CD8-positive, alpha-beta T cell (primary cell): ENCODE measurements at places on chromosomes 6 and 20.

DNA sequence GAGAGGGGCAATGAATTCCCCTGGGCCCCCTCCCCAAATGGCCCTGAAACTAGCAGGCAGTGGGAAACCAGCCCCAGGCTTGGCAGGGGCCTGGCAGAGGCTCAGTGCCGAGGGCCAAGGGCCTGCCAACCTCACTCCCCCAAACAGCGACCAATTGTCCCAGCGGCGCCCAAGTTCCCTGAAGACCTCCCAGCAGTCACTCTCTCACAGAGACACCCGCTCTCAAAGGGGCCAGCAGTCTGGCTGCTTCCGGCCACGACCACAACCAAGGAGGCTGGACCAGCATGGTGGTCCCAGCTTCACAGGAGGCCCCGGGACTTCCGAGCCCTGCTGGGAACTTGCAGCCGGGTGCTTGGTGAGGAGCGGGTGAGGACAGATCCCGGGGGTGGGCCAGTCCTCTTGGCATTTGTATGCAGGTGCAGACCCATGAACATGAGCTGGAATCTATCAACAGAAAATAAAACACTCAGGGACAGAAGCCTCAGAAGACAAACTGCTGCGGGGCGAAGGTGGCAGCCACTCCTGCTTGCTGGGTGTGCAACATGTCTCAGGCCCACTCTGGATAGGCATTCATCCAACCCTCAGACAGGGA is 17.5 kb upstream of the SIRPA start:
- no peak for DNase-seq

- no peak for DNase-seq
Observed at GRCh38 chr6:106162921-106163320, 76.8 kb downstream of the PRDM1 start.

DNA sequence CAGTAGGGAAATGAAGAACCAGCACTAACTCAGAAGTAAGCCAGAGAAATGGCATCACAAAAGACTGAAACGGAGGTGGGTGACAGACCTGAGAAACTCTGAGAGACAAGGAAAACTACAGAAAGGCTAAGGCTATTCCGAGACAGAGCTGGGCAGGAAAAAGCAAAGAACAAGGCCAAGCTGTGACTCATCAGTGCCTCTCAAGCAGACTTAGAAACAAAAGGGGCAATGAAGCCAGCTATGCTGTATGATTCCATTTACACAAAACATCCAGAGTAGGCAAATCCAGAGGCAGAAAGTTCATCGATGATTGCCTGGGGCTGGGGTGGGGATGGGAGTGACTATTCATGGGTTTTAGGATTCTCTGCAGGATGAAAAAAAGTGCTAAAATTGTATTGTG is 50.0 kb downstream of the SLC23A2 start:
- DNase-seq, result no peak

DNA sequence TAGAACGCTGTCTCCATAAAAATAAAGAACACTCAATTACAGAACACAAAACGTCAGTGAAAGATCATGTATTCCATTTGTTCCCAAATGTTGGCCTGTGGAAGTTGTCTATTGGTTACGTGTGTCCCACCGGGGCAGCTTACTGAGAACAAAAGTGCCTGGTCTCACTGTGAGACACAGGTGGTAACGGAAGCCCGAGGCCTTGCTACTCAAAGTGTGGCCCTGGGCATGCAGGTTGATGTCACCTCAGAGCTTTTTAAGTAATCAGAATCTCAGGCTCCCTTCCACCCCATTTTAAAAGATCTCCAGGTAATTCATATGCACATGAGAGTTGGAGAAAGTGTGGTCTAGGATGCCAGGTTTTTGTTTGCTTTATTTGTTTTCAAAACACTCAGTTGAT is 422.5 kb upstream of the OPRM1 start:
- no peak for DNase-seq

DNA sequence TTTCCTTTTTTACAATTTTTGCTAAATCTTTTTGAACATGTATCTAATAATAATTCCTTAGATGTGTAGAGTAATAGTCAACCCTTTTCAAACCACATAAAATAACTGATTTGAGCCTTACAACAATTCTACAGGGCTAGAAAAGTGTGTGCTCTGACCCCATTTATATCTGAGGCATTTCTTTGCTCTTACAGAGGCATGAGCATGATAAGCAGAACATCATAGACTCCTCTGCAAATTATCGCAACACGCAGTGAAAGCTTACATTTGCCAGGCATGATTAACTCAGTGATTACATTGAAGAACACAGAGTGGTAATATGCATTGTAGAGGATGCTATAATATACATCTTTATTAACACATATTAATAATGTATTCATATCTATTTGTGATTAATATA is 120.4 kb downstream of the SIM1 start:
- DNase-seq, result no peak

DNA sequence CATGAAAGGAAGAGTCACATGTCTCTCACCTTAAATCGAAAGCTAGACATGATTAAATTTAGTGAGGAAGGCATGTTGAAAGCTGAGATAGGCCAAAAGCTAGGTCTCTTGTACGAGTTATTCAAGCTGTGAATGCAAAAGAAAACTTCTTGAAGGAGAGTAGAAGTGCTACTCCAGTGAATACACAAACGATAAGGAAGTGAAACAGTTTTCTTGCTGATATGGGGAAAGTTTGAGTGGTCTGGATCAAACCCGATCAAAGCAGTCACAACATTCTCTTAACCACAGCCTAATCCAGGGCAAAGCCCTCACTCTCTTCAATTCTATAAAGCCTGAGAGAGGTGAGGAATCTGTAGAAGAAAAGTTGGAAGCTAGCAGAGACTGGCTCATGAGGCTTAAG is 1.9 kb upstream of the TPD52L1 start:
- no peak for DNase-seq

DNA sequence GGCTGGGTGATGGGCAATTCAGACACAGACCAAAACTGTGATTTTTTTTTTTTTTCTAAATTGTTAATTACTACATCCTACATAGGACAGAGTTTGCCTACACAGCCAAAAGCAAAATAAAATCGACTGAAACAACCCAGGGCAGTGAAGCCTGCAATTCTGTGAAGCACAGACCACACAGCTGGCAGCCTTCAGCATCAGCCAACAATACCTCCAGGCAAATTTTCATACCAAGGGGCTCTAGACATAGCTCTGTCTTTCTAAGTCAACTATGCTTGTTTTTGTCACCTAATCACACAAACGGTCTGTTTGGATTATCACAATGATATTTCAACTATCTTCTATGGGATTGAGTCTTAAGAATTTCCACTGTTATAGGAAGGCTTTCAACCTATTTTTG is 17.6 kb downstream of the RMND1 start:
- no peak for DNase-seq

DNA sequence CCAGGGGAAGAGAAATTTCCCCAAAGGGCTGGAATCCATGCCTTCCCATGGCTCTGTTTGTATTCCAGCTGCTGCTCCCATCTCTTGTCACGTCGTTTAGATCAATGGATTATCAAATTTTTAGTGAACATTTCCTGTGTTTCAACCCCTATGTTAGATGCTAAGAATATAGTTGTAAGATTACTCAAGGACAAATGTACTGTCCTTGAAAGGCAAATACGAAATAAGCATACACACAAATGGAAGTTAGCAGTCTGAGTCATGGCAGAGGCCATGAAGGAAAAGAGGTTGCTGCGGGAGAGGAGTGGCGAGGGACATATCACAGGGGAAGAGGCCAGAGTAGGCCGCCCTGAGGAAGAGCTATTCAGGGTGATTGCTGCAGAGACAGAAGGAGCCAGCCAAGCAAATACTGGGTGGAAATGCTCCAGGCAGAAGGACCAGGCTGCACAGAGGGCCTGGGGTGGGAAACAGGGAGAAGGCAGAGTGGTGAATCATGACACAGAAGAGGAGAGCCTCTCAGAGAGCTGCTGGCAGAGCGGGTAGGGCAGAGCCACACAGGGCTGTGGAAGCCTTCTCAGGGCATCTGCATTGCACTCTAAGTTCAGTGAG is 219.2 kb upstream of the LRFN2 start:
- no peak for DNase-seq
